Natural killer cell (primary cell): ENCODE measurements at places on chromosomes 16 and 17. TPM values are rescaled to one million over a fixed set of nuclear protein-coding genes. Genes with fewer than 3 reads are reported as not detected.

GRCh38 chr16:11377154-11377553 is 31.9 kb downstream of the RMI2 start:
- no peak overlapping the region for H3K27ac ChIP-seq
- H3K27me3 ChIP-seq: no peaks in the 10 kb centered on the region
- H3K4me1 ChIP-seq: no peaks in the 10 kb centered on the region
- no peaks in the 10 kb centered on the region for H3K36me3 ChIP-seq
- no peak overlapping the region for H3K4me3 ChIP-seq

- peaks cover 21% of the 10 kb centered on the region for H3K4me1 ChIP-seq
- DNase-seq: no peak
- peaks cover 6% of the 10 kb centered on the region for H3K27me3 ChIP-seq
- H3K36me3 ChIP-seq: no peaks in the 10 kb centered on the region
Observed at GRCh38 chr16:58503166-58503862, 3.4 kb downstream of the NDRG4 start.

DNA sequence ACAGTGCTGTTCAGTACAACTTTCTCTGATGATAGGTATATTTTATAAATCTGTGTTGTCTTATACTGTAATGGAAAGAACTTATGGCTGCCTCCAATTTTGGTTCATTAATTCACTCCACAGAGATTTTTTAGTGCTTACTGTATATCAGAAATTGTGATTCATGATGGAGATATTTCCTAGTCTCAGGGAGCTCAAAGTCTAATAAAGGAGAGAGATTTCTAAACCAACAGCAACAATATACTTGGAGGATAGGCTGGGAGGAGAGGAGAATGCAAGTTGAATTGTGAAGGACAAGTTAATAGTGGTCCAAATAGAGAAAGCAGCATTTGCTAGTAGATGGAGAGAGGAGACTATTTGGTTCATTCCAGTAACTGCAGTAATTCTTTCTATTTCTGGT is 63.5 kb downstream of the TANC2 start:
- H3K4me3 ChIP-seq: no peak overlapping the region
- no peaks in the 10 kb centered on the region for H3K36me3 ChIP-seq
- no peak for DNase-seq
- H3K27ac ChIP-seq: no peak overlapping the region

The TAC4 gene
- not detected for total RNA-seq

The HOXB1 gene
- total RNA-seq: not detected

DNA sequence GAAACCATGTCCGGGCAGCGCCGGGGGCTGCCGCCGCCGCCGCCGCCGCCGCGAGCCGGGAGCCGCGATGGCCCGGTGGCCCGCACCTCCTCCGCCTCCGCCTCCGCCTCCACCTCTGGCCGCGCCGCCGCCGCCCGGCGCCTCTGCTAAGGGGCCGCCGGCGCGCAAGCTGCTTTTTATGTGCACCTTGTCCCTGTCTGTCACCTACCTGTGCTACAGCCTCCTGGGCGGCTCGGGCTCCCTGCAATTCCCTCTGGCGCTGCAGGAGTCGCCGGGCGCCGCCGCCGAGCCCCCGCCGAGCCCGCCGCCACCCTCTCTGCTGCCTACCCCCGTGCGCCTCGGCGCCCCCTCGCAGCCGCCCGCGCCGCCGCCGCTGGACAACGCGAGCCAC is 587 bp downstream of the HS3ST4 start:
- no peaks in the 10 kb centered on the region for H3K36me3 ChIP-seq
- H3K4me1 ChIP-seq: no peaks in the 10 kb centered on the region
- no peak overlapping the region for H3K27ac ChIP-seq
- no peak overlapping the region for H3K4me3 ChIP-seq
